ENCODE measurements at places on chromosomes 13 and 19. TPM values are rescaled to one million over a fixed set of nuclear protein-coding genes. Genes with fewer than 3 reads are reported as not detected.

The C2CD4C gene
- 5.6 TPM for total RNA-seq

The RNF113B gene
- not detected for total RNA-seq

The TMEM190 gene
- total RNA-seq, result not detected

The TMEM150B gene
- 1.1 TPM for total RNA-seq

The MRPS31 gene
- 30.5 TPM for total RNA-seq

The ZNF792 gene
- total RNA-seq, result 20.9 TPM

The VSTM2B gene
- total RNA-seq, result not detected

The SMIM24 gene
- 0.52 TPM for total RNA-seq

The KLHL1 gene
- 0.05 TPM for total RNA-seq

The FXYD1 gene
- total RNA-seq, result 1.4 TPM

The ABCC4 gene
- 93.5 TPM for total RNA-seq

The LILRA2 gene
- not detected for total RNA-seq

The ELAVL3 gene
- 0.55 TPM for total RNA-seq

- peaks cover 41% of the 10 kb centered on the region for H3K27me3 ChIP-seq
- no peaks in the 10 kb centered on the region for H3K36me3 ChIP-seq
- no peak overlapping the region for H3K27ac ChIP-seq
- no peak for DNase-seq
These were observed 836.4 kb upstream of the GPC6 start for GRCh38 chr13:92390217-92390616.

GRCh38 chr13:50636007-50636704 lies 207.3 kb downstream of the DLEU7 start:
- peak; percentile 87 for DNase-seq
- no peaks in the 10 kb centered on the region for H3K36me3 ChIP-seq
- H3K4me3 ChIP-seq, result no peak overlapping the region
- H3K4me1 ChIP-seq, result no peaks in the 10 kb centered on the region
- H3K27ac ChIP-seq, result no peak overlapping the region
- H3K27me3 ChIP-seq, result no peaks in the 10 kb centered on the region

GRCh38 chr13:28384789-28385188 lies 110.1 kb downstream of the FLT1 start:
- H3K36me3 ChIP-seq, result no peaks in the 10 kb centered on the region
- H3K4me3 ChIP-seq, result no peak overlapping the region
- no peak for DNase-seq
- peaks cover 8% of the 10 kb centered on the region for H3K4me1 ChIP-seq
- no peaks in the 10 kb centered on the region for H3K27me3 ChIP-seq

GRCh38 chr13:99432609-99433542 lies 68.4 kb upstream of the TM9SF2 start:
- DNase-seq, result peak; percentile 92
- H3K27ac ChIP-seq, result no peak overlapping the region
- H3K4me1 ChIP-seq, result peaks cover 9% of the 10 kb centered on the region
- peak overlapping the region; percentile 10 for H3K4me3 ChIP-seq
- no peaks in the 10 kb centered on the region for H3K36me3 ChIP-seq

- no peaks in the 10 kb centered on the region for H3K27me3 ChIP-seq
- DNase-seq, result peak; percentile 63
- no peak overlapping the region for H3K27ac ChIP-seq
- no peaks in the 10 kb centered on the region for H3K36me3 ChIP-seq
These were observed 7.8 kb upstream of the KLF16 start for GRCh38 chr19:1871140-1871597.

DNA sequence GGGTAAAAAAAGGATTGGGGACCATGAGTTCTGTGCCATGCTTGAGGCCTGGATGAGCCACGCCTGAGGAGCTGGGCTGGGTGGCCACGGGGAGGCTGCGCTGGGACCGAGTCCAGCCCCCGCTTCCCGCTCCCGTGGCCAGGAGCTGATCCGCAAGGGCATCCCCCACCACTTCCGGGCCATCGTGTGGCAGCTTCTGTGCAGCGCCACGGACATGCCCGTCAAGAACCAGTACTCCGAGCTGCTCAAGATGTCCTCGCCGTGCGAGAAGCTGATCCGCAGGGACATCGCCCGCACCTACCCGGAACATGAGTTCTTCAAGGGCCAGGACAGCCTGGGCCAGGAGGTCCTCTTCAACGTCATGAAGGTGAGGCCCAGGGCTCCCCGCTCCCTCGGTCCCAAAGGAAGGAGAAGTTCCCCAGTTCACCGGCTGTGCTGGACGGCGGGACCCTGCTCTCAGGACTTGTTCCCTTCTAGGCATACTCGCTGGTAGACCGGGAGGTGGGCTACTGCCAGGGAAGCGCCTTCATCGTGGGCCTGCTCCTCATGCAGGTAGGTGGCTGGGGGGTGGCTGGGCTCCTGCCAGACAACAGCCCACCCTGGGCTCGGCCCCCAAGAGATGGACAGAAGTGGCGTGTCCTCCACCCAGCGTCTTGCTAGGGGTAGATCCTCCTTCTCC lies 18.9 kb downstream of the EVI5L start:
- no peaks in the 10 kb centered on the region for H3K36me3 ChIP-seq
- H3K4me3 ChIP-seq, result no peak overlapping the region
- H3K4me1 ChIP-seq, result peaks cover 3% of the 10 kb centered on the region
- DNase-seq, result no peak

DNA sequence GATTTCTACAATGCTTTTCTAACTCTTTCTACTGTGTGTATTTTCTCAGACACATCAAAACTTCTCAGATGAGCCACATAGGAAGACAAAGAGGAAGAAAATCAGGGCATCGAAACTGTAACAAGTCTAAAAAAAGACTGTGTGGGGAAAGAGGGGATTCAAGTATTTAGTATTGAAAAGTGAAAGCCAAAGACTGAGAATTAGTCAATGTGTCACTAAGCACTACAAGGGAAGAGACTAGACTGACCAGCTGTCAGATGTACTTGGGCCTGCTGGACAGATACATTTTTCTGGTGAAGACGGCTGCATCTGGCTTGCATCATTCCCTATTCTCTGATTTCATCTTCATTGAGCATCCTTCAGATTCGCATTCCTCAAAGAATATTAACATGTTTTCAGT lies 25.4 kb downstream of the COMMD6 start:
- no peaks in the 10 kb centered on the region for H3K36me3 ChIP-seq
- H3K4me3 ChIP-seq, result no peak overlapping the region
- H3K27me3 ChIP-seq, result no peaks in the 10 kb centered on the region
- no peak overlapping the region for H3K27ac ChIP-seq

DNA sequence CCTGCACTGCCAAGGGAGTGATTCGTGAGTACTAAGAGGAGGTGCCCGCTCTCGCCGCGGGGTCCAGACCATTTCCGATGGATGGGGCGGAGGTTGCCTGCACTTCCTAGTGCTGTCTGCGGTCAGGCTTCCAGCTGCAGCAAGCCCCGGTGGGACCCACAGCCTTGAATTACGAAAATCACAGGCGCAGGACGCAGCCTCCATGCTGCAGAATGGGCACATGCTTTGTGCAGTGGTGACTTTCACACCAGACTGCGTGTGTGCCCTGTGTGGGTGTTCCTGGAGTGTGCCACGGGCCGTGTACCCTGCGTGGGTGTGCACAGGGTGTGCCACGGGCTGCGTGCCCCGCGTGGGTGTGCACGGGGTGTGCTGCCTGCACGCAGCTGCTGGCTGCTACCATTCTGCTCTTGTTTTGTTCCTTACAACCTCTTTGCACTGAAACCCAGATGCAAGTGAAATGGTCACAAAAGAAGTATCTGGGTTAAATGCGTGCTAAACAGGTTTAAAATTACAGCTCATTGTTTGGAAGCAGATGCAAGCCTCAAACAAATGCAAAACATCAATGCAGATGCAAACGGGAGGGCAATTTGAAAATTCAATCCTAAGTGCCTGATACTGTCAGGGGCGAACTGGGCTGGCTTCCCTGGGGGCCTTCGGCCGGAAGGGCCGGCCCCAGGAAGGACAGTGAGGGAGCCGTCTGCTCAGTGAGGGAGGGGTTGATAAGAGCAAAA lies 221.2 kb upstream of the SOX1 start:
- peak overlapping the region; percentile 69 for H3K27ac ChIP-seq
- no peak overlapping the region for H3K4me3 ChIP-seq

GRCh38 chr19:50331994-50332243 lies 2.7 kb upstream of the KCNC3 start:
- H3K4me1 ChIP-seq, result no peaks in the 10 kb centered on the region
- H3K36me3 ChIP-seq, result no peaks in the 10 kb centered on the region
- H3K27ac ChIP-seq, result peak overlapping the region; percentile 85
- no peak for DNase-seq

DNA sequence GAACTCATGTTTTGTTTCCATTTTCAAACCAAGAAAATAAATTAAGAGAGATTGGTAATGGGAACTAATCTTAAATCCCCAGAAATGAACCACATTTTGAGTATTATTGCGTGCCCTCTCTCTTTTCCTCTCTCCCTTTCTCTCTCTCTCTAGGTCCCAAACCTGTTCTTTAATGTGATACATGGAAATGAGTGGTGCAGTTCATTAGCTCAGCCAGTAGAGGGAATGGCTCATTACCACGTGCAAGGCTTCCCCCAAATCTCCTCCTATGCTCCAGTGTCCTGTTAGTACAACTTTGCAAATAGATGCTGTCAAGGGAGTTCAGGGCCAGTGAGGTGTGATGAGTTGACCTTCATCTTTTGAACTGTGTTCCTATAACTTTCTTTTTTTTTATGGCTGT lies 178.4 kb downstream of the FGF9 start:
- H3K27ac ChIP-seq, result no peak overlapping the region
- H3K4me1 ChIP-seq, result no peaks in the 10 kb centered on the region
- DNase-seq, result peak; percentile 52

DNA sequence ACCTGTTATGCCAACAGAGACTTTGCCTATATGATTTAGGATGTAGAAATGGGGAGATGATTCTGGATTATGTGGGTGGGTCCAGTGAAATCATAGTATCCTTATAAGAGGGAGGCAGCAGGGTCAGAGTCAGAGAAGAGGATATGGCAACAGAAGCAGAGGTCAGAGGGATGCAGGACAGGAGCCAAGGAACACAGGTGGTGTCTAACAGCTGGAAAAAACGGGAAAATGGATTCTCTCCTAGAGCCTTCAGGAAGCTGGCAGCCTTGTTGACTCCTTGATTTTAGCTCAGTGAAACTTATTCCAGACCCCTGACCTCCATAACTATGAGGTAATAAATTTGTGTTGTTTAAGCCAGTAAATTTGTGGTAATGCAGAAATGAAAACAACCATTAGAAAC lies 28.8 kb upstream of the OXGR1 start:
- H3K36me3 ChIP-seq, result no peaks in the 10 kb centered on the region
- H3K4me3 ChIP-seq, result no peak overlapping the region
- H3K27me3 ChIP-seq, result peaks cover 10% of the 10 kb centered on the region
- no peak overlapping the region for H3K27ac ChIP-seq
- H3K4me1 ChIP-seq, result no peaks in the 10 kb centered on the region
- no peak for DNase-seq

- peaks cover 65% of the 10 kb centered on the region for H3K36me3 ChIP-seq
- no peak for DNase-seq
- no peaks in the 10 kb centered on the region for H3K27me3 ChIP-seq
- no peak overlapping the region for H3K4me3 ChIP-seq
These were observed 105.0 kb downstream of the STK24 start for GRCh38 chr13:98471934-98472333.

DNA sequence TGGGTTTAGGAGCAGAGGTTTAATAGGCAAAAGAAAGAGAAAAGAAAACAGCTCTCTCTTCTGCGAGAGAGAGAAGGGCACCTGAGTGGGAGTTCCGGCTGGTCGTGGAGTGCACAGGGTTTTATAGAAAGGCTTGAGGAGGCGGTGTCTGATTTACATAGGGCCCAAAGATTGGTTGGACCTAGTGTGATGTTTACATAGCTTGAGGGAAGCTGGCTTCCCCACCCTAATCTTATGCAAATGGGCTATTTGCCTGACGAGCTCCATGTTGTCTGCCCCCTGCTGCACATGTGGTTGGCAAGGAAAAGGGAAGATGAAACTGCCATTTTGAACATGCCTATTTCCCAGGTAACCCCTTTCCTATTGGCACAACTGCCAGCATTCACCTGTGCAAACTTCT lies 21.5 kb upstream of the MEDAG start:
- peaks cover 10% of the 10 kb centered on the region for H3K4me1 ChIP-seq
- no peaks in the 10 kb centered on the region for H3K27me3 ChIP-seq
- H3K36me3 ChIP-seq, result no peaks in the 10 kb centered on the region
- no peak overlapping the region for H3K27ac ChIP-seq
- no peak overlapping the region for H3K4me3 ChIP-seq

GRCh38 chr13:39321574-39321973 lies 281.4 kb downstream of the LHFPL6 start:
- no peak for DNase-seq
- H3K27ac ChIP-seq, result no peak overlapping the region
- no peaks in the 10 kb centered on the region for H3K36me3 ChIP-seq
- no peaks in the 10 kb centered on the region for H3K27me3 ChIP-seq
- H3K4me3 ChIP-seq, result no peak overlapping the region

- H3K27me3 ChIP-seq, result no peaks in the 10 kb centered on the region
- H3K4me3 ChIP-seq, result no peak overlapping the region
- H3K4me1 ChIP-seq, result no peaks in the 10 kb centered on the region
- DNase-seq, result no peak
These were observed 55.2 kb upstream of the DACH1 start for GRCh38 chr13:71922194-71922593.

- no peak overlapping the region for H3K4me3 ChIP-seq
- DNase-seq, result no peak
- H3K4me1 ChIP-seq, result no peaks in the 10 kb centered on the region
These were observed 29.7 kb downstream of the BTBD2 start for GRCh38 chr19:1985588-1986356.

- peaks cover 4% of the 10 kb centered on the region for H3K27me3 ChIP-seq
- H3K36me3 ChIP-seq, result peaks cover 7% of the 10 kb centered on the region
- no peaks in the 10 kb centered on the region for H3K4me1 ChIP-seq
These were observed 4.4 kb upstream of the TBXA2R start for GRCh38 chr19:3610745-3611717.

GRCh38 chr19:54231077-54231931 lies 8.5 kb upstream of the LILRB3 start:
- no peaks in the 10 kb centered on the region for H3K4me1 ChIP-seq
- H3K4me3 ChIP-seq, result no peak overlapping the region
- no peaks in the 10 kb centered on the region for H3K36me3 ChIP-seq

DNA sequence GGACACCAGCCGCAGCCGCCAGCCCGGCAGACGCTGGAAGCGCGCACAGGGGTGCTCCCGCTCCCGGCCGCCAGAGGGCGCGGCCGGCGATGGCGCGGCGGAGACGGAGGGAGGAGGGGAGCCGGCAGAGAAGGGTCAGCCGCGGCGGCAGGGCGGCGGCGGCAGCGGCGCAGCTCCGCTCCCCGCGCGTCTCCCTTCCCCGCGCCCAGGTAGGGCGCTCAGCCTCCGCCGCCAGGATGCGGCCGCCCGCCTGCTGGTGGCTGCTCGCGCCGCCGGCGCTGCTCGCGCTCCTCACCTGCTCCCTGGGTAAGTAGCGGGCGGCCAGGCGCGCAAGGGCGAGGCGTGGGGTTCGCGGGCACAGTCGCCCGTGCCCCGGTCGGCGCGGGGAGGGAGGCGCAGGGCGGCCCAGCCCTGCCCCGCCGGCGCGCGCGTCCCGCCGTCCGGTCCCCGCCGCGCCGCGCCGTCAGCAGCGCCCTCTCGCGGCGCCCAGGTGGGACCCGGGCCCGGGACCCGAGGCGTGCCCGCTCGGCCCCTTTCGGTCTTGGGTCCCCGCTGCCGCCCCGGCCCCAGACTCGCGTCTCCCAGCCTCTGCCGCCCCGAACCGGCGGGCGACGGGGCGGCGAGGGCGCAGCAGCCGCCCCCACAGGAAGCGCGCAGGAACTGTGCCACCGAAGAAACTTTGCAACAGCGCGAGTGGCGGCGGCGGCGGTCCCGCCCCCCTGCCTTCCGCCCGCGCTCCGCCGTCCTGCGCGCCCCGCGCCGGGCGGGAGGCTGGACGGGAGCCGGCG lies at the start of gene B3GLCT:
Gene B3GLCT (plus strand): TSS at position 127 of the 788 bp plus-strand sequence. CDS start 110 bp downstream, at position 237.
- no peaks in the 10 kb centered on the region for H3K4me1 ChIP-seq
- H3K27me3 ChIP-seq, result no peaks in the 10 kb centered on the region
- peak within 1 kb of the TSS; percentile 88 for H3K27ac ChIP-seq

Measured in endodermal cell (in vitro differentiated cells).